RWPE2 (cell line): ENCODE measurements at places on chromosomes 6 and 20.
A peak's percentile ranks its signal among the peaks of the same experiment; 100 is the strongest.

DNA sequence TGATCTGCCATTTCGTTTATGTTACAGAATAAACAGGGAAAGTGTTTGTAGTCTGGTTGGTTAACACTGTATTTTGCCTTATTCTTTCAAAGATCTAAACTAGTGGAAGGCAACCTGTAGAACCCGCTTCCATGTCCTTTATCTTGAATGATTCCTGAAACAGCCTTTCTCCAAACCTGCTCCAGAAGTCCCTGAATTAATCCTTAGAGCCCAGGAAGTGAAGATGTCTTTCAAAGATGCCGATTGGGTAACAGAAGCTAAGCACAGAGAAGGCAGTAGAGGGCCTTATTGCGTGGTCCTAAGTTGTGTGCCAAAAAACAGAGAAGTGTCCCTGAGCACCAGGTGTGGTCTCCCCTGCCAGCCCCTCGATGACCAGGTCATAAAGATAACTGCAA is 19.2 kb upstream of the ZSCAN16 start:
- no peak for DNase-seq

- DNase-seq: no peak
Measured at GRCh38 chr6:149114167-149114566, 203.3 kb upstream of the TAB2 start.

DNA sequence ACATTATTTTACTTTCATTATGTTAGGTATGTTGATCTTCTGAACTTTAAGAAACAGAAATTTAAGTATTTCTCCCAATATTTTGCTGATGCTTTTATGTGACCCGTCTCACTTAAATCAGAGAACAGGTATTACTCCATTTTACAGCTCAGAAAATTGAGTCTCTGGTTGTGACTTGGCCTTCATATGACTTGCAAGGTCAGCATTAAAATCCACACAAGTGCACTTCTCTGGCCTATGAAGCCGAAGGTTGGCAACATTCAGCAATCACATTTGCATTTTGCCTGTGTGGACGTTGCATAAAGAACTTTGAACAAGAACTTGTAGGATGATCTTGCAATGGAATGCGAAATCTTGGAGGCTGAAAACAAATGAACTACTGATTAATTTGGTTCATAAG is 10.1 kb upstream of the MYLIP start:
- DNase-seq: no peak

GRCh38 chr6:43334466-43335095 is 26.0 kb upstream of the CRIP3 start:
- no peak for DNase-seq

DNA sequence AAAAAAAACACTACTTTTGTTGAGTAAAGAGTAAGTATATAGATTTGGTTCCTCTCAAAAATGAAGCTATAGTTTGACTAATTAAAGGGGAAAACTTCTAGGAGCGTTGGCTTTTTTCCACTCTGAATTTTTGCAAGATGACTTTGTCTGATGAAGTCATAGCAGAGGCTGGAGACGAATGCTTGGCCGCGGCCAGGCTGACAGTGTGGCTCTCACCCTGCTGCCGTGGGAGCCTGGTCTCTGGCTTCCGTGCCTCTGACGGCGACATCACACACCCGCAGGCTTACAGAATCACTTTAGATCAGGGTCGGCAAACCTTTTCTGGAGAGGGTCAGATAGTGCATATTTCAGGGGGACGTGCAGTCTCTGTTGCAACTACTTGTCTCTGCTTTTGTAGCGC is 145.0 kb downstream of the PHACTR3 start:
- no peak for DNase-seq

DNA sequence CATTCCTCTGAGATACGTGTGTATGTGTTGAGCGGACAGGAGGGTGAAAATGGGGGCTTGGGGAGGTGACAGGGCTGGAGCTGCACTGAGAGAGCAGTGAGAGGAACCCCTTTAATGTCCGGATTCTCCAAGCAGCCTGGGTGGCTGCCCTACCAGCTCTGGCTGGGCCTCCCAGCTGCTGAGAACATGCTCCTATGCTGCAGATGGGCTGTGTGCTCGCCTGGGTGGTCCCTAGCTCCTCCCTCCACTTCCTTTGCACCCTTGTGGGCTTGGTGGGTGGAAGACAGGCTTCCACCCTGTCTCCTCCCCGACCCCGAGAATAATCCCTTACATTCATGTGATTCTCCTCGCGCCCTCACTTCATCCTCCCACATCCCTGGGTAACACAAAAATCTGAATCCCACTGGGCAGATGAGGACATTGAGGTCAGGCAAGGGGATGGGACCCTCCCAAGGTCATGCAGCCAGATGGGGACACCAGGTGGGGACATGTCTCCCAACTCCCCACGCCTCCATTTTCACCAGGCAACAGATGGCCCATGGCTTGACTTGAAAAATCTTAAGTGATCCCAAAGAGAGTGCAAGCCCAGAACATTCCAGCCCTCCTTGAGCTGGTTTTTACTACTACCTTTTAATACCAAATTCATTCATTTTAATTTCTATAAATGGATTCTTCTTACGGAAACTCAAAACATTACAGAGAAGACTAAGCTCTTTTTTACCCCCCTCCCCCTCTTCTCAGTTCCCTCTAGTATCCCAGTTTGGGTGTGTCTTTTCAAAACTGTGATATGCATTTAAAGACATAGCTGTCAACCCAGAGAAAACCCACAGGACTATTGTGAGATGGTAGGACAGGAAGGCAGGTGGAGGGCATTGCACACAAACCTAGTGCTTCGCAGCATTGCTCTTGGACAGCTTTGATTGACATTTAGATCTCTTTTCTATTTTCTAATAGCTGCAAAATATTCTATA is 5.0 kb upstream of the PDRG1 start:
- no peak for DNase-seq

GRCh38 chr6:63899550-63899949 is 263.9 kb downstream of the PHF3 start:
- DNase-seq: no peak

DNA sequence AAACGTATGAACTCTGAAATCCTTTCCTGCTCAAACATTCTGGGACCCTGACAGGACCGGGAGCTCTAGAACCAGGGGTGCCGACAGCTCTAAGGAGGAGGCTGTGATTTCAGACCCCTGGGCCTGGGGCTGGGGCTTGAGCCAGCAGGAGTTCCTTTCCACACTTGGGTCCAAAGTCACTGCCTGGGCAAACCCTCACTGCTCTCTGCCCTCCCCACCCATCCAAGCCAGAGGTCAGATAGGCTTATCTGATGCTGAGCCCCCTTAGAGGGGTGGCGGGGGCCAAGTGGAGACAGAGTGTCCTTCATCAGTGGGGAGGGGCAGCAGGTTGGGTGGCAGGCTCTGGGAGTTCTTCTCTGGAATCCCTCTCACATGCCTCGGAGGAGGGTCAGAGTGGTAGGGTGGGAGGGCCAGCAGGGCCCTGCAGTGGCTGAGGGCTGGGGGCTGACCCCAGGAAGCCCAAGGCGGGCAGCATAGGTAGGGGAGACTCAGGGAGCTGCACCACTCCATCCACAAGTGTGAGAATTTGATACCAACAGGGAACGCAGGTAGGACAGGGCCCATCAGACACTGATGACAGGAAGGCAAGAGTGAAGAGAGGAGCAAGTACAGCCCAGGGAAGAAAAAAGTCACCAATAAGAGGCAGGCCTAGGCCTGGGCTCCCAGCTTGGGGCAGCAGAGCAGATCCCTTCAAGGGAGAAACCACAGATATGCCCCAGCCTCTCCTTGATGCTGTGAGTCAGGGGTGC is 121.0 kb downstream of the MRPL14 start:
- DNase-seq: no peak

- no peak for DNase-seq
Measured at GRCh38 chr20:63890201-63890576, 4.7 kb upstream of the DNAJC5 start.

GRCh38 chr6:34237722-34238584 is 1.3 kb downstream of the HMGA1 start:
- peak; percentile 42 for DNase-seq

DNA sequence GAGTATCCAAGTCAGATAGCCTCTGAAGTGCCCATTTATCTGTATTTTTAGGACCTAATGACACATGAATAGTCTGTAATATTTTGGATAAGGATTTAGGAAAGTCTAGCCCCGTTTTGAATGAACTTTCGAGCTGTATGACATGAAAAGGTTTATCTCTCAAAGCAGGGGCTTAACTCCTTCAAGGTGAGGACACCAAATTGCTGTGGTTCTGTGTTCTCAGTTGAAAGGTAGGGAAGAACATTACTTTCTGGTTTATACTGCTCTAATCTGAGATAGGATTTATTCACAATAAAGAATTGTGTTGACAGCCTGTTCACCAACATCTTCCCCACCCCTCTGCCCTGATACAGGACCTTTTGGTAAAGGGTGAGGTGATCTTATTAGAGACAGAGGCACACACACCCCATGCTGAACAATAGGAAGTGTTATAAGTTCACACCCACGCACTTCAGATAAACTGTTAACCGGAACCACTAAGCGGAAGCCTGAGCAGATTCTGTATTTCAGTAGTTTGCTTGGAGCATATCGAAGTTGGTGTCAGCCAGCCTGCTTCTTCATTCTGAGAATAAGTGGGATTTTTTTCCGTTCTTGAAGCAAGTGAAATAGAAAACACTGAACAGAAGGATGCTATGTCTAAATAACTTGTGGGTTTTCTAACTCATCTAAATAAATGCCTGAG is 223.3 kb downstream of the TMEM242 start:
- DNase-seq: no peak

DNA sequence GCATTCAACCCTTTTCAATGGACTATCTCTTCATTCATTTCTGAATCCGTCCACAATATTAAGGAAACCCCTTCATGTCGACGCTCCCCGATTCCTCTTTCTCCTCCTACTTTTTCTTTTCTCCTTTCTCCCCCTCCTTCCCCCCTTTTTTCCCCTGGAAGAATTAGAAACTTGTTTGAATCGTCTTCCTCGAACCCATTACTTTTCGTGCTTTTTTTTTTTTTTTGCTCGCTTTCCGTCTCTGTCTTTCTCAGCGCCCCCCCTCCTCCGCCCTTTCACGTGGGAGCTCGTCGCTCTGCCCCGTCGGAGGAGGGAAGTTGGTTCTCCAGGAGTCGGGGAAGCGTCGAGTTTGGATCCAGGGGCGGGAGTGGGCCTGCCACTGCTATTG is 2.3 kb upstream of the NKX2-2 start:
- DNase-seq: no peak

DNA sequence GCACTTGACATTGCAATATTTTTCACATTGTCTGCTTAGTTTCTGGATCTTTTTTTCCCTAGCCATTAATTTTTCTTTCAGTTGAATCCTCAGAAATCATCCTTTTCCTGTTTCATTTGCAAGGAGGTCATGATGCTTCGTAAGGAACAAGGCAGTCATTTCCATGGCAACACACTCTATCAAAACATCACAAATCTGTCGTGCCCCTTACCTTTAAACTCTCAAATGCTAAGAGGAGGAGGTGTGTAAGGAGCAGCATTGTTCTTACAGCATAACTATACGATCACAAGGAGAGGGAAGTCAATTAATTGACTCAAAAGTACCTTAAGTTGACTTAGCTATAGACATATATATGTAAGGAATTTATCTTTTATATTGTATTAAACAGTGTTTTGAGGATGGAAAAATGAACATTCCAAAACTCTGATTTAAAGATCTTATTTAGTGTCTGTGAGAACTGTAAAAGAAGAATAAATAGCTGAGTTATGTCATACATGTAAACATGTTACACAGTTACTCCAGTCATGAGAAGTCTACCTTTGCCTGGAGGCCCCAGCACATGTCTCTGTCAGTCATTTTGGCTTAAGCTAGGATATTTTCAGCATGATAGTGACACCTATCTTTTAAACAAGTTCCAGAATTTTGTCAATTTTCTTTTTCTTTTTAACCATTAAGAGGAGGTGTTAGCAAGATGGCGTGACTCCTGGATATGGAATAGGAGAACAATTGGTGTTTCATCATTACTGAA is 41.6 kb downstream of the CDKAL1 start:
- no peak for DNase-seq

DNA sequence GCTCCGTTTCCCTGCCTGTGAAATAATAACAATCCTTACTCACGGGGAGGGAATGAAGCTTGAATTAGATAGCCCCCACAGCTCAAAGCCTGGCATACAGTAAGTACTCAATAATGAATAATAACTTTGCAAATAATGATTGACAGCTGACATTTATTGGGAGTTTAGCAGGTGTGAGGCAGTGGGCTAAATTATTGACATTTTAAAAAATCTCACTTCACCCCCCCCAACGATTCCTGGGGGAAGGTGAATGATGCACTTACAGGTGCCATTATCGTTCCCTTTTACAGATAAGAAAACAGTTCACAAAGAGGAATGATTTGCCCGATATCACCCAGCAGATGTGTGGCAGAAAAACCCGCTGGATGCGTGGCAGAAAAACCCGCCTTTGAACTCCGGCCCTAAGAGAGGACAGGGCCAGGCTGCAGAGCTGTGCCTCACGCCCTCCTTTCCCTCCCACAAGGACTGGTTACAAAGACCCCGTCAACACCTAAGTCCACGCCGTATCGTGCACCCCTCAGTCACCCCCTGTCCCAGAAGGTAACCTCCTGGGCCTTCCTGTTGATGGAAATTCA is 114.2 kb upstream of the PTPN1 start:
- no peak for DNase-seq

- DNase-seq: no peak
Measured at GRCh38 chr6:126051791-126052190, 65.5 kb downstream of the TRMT11 start.

DNA sequence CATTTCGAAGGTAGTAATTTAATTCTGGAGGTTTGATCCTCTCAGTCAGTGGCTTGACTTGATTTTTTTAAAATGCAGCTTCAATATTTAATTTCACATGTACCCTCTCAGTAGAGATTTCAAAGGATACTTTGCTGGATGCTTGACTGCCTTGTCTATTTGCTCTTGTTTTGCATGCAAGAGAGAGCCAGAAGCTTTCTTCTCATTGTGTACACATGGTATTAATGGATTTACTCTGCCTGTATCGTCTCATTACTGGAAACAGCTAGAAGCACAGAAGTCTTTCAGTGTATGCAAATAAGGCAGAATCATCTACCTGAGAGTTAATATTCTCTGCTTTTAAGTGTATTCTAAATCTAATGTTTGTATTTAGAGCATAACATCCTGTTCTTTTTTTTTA is 84.3 kb upstream of the FOXO3 start:
- DNase-seq: no peak

DNA sequence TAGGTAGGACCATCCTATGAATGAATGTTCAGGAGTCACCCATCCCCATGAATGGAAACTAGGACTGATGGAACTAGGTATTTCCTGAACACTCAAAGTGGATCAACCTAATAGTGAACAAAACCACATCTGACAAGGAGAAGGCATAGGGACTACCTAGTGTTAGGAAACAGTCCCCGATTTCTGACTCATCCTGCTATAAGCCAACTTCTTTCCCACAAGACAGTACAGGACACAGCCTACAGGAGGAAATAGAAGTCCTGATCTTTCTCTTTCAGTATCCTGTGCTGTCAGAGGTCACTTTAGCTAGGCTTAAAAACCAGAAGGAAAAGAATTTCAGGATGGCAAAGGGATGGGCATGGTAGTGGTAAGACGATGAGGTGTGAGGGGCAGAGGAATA is 19.5 kb upstream of the GMDS start:
- no peak for DNase-seq

DNA sequence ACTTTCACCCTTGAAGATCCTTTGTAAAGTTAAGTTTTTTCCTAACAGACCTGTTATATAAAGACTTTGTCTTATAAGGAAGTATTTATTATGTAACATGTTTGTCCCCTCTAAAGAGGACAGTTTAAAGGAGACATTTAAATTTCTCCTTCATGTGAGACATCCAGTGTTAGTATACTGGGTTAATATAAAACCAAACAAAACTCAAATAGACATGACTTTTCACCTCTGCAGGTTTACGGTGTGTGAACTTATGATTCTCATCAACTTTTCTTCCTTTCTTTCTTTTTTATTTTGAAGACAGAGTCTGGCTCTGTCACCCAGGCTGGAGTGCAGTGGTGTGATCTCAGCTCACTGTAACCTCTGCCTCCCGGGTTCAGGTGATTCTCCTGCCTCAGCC is 17.4 kb upstream of the MPC1 start:
- no peak for DNase-seq
